ENCODE measurements at places on chromosomes 13 and 19.
A peak's percentile ranks its signal among the peaks of the same experiment; 100 is the strongest.

DNA sequence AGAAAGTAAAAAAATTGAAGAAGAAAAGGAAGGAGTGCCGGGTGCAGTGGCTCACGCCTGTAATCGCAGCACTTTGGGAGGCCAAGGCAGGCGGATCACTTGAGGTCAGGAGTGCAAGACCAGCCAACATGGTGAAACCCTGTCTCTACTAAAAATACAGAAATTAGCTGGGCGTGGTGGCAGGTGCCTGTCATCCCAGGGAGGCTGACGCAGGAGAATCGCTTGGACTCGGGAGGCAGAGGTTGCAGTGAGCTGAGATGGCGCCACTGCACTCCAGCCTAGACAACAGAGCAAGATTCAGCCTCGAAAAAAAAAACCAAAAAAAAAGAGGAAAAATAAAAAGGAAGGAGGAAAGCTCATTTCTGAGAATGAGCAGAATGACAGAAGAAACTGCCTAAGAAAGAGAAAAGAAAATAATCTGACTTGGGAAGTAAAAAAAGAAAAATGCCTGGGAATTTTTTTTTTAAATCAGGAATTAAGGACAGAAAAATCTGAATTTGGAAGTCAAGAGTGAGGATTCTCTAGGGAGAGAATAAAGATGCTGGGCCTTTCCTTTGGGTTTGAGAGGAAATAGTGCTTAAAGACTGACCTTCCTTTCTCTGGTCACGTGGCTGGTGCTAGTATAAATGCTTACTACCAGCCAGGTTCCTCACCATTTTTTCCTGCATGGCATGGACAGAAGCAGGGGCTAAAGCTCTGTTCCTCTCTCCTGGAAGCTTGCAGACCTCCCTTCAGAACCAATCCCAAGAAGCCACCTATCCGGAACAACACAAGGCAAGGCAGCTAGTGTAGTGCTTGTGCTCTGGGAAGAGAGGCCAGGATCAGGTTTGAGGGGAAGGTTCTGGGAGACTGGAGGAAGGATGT lies at the start of gene FFAR2:
FFAR2 (plus strand) TSS at position 652 of the 864 bp plus-strand sequence. CDS start 1,458 bp downstream, outside the sequence.
- H3K36me3 ChIP-seq = no peaks in the 10 kb centered on the region
- H3K4me3 ChIP-seq = no peak within 1 kb of the TSS
- DNase-seq = no peak
- H3K4me1 ChIP-seq = peaks cover 20% of the 10 kb centered on the region
- H3K27ac ChIP-seq = no peak within 1 kb of the TSS

DNA sequence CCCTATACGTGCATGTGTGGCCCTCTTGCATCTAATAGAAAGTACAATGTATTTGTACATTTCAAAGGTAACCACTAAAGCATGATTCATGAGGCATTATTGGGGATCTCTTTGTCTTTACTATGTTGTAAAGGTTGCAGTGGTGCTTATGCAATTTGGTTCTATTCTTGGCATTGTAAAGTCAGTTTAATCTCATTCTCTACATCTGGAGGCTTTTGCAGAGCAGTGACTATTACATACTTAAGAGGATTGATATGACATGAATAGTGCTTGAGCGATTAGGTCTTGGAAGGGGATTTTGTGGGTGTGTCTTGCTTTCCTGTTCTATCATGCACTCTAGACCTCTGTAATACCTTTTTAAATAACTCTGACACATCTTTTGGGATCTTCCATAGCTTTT lies 610.0 kb downstream of the EFNB2 start:
- no peak overlapping the region for H3K27ac ChIP-seq
- no peak overlapping the region for H3K4me3 ChIP-seq
- no peak for DNase-seq
- no peaks in the 10 kb centered on the region for H3K36me3 ChIP-seq
- H3K4me1 ChIP-seq = no peaks in the 10 kb centered on the region

- no peaks in the 10 kb centered on the region for H3K27me3 ChIP-seq
- peaks cover 24% of the 10 kb centered on the region for H3K36me3 ChIP-seq
- H3K27ac ChIP-seq = peak overlapping the region; percentile 94
- peaks cover 60% of the 10 kb centered on the region for H3K4me1 ChIP-seq
- no peak for DNase-seq
Measured at GRCh38 chr13:40981949-40982348, 37.2 kb downstream of the ELF1 start.

- H3K27me3 ChIP-seq = no peaks in the 10 kb centered on the region
- peaks cover 42% of the 10 kb centered on the region for H3K36me3 ChIP-seq
- no peak for DNase-seq
Measured at GRCh38 chr13:113635709-113636108, 22.3 kb downstream of the ATP4B start.

GRCh38 chr19:11404588-11405222 lies 14.4 kb downstream of the RGL3 start:
- DNase-seq = no peak
- no peak overlapping the region for H3K27ac ChIP-seq
- H3K4me3 ChIP-seq = no peak overlapping the region
- H3K4me1 ChIP-seq = peaks cover 6% of the 10 kb centered on the region

GRCh38 chr19:49231804-49232203 lies 74.2 kb downstream of the TRPM4 start:
- no peaks in the 10 kb centered on the region for H3K27me3 ChIP-seq
- H3K36me3 ChIP-seq = no peaks in the 10 kb centered on the region
- peaks cover 9% of the 10 kb centered on the region for H3K4me1 ChIP-seq
- no peak overlapping the region for H3K4me3 ChIP-seq
- no peak for DNase-seq

DNA sequence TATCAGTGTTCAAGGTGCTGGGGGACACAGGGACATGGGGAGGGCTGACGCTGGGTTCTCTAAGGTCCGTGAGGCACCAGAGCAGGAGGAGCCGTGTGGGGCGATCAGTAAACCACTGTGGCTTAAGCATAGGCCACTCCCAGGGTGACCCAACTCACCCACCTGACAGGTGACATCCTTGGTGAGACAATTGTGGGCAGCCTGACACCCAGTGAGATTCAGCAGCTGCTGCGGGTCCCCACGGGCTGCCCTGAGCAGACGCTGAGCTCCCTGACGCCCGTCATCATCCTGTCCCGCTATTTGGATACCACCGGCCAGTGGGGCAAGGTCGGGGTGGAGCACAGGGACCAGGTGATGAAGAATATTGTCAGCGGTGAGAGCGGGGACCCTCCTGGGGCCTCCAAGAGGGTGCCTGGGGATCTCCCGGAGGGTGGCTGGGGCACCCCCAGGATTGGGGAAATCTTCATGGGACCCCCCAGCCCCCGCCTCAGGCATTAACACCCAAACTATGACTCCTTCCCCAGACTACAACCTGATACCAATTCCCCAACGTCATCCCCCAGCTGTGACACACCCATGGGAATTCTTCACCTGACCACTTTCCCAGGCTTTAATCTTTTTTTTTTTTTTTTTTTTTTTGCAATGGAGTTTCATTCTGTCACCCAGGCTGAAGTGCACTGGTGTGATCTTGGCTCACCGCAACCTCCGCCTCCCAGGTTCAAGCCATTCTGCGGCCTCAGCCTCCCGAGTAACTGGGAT lies 33.3 kb upstream of the SHFL start:
- H3K27ac ChIP-seq = no peak overlapping the region
- H3K27me3 ChIP-seq = peaks cover 10% of the 10 kb centered on the region
- H3K4me1 ChIP-seq = peaks cover 5% of the 10 kb centered on the region
- H3K4me3 ChIP-seq = no peak overlapping the region
- no peak for DNase-seq
- H3K36me3 ChIP-seq = peaks cover 4% of the 10 kb centered on the region

GRCh38 chr13:85610024-85610423 lies 189.2 kb downstream of the SLITRK6 start:
- no peaks in the 10 kb centered on the region for H3K27me3 ChIP-seq
- H3K36me3 ChIP-seq = no peaks in the 10 kb centered on the region
- DNase-seq = no peak
- H3K27ac ChIP-seq = no peak overlapping the region

- H3K27ac ChIP-seq = no peak overlapping the region
- H3K27me3 ChIP-seq = peaks cover 2% of the 10 kb centered on the region
- no peaks in the 10 kb centered on the region for H3K36me3 ChIP-seq
- DNase-seq = no peak
Measured at GRCh38 chr19:55304279-55304978, 20.6 kb downstream of the BRSK1 start.

DNA sequence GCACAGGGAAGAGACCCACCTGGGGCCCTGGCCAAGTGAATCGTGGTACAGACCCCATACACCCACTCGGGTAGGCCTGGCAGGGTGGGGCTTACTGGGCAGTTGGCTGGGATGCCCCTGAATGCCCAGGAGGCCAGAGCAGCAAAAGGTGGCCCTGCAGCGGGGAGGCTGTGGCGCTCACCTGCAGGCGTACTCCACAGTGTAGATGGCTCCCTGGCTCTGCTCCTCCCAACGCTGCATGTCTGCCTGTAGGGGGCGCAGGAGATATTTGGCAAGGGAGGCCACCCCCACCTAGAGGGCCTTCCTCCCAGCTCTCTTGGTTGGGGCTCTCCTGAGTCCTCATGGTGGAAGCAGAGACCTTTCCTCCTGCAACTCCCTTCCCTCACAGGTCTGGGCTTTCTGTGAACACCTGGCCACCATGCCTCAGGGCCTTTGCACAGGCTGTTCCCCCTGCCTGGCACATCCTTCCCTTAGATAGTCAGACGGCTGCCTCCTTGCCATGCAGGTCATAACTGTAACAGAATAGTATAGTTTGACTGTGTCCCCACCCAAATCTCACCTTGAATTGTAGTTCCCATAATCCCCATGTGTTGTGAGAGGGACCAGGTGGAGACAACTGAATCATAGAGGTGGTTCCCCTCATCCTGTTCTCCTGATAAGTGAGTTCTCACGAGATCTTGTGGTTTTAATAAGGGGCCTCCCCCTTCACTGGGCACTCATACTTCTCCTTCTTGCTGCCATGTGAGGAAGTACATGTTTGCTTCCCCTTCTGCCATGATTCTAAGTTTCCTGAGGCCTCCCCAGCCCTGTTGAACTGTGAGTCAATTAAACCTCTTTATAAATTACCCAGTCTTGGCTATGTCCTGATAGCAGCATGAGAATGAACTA lies 5.9 kb downstream of the BORCS8 start:
- H3K27ac ChIP-seq = no peak overlapping the region
- peaks cover 26% of the 10 kb centered on the region for H3K36me3 ChIP-seq
- H3K4me1 ChIP-seq = peaks cover 26% of the 10 kb centered on the region
- DNase-seq = peak; percentile 32
- no peak overlapping the region for H3K4me3 ChIP-seq

DNA sequence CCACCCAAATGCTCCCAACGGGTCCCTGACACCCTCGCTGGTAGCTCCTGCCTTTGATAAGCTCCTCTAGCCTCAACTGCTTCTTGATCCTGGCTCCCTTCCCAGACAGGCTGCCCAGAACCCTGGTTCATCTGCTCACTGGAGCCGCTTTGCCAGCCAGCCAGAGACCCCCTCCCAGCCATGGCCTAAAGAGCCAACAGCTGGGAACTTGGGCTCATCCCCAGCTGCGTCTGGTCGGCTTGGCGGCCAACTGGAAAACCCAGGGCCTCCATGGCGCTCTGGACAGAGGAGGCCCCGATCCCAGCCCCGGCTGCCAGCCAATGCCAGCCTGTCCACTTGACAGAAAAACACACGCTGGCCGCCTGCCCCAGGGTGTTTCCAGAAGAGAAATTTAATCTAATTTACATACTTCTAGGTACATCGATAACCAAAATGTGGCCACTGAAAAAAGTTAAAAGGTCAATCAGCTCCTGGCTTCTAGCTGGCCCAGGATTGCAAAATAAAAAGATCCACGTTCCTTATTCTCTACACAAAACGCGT lies 3.0 kb upstream of the AKAP8L start:
- peaks cover 14% of the 10 kb centered on the region for H3K36me3 ChIP-seq
- H3K27me3 ChIP-seq = no peaks in the 10 kb centered on the region
- no peak overlapping the region for H3K27ac ChIP-seq
- H3K4me3 ChIP-seq = no peak overlapping the region

DNA sequence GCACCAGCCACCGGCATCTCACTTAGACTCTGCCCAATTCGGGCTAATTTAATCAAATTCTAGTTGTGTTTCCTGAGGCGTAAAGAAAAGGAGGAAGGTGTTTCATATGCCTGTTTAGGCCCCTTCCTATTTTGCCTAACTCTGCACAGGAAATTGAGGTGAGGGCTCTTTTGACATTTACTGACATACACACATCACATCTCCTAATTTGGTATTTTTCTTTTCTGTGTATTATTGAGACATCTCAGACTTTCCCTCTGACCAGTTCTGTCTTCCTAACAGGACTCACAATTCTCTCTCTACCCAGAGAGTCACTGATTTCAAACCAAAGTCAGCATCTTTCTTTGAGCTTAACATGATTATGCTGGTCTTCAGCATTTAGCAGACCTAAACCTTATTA lies 7.9 kb downstream of the CEACAM3 start:
- H3K27me3 ChIP-seq = peaks cover 6% of the 10 kb centered on the region
- no peaks in the 10 kb centered on the region for H3K36me3 ChIP-seq
- no peak for DNase-seq
- H3K4me3 ChIP-seq = no peak overlapping the region
- peaks cover 28% of the 10 kb centered on the region for H3K4me1 ChIP-seq

- no peak overlapping the region for H3K4me3 ChIP-seq
- no peak overlapping the region for H3K27ac ChIP-seq
- peaks cover 17% of the 10 kb centered on the region for H3K27me3 ChIP-seq
Measured at GRCh38 chr13:112053744-112054615, 13.0 kb upstream of the SOX1 start.

GRCh38 chr13:77291774-77292173 lies 35.1 kb downstream of the MYCBP2 start:
- H3K27me3 ChIP-seq = no peaks in the 10 kb centered on the region
- no peak for DNase-seq
- peaks cover 54% of the 10 kb centered on the region for H3K36me3 ChIP-seq
- no peak overlapping the region for H3K27ac ChIP-seq

DNA sequence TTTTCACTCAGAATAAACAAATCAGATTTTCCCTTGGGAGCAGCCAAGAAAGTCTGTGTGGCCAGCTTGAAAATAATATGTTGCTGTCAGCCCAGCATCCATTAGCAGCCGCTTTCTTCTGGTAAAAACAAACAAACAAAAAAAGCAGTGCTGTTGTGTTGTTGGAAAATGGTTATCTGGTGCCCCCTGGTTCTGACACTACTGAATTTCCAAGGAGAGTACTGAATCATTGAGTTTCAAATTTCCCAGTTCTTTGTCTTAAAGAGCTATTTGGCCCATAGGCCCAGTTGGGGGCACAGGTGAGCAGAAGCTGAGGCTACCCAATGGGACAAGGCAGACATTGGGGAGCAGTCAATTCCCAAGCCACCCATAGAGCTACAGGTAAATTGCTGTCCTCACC lies 995.9 kb downstream of the UQCRFS1 start:
- H3K27me3 ChIP-seq = no peaks in the 10 kb centered on the region
- no peak for DNase-seq
- no peaks in the 10 kb centered on the region for H3K4me1 ChIP-seq
- no peaks in the 10 kb centered on the region for H3K36me3 ChIP-seq

- DNase-seq = peak; percentile 67
- peaks cover 3% of the 10 kb centered on the region for H3K4me1 ChIP-seq
- peak overlapping the region; percentile 69 for H3K27ac ChIP-seq
- H3K36me3 ChIP-seq = peaks cover 14% of the 10 kb centered on the region
- peak overlapping the region; percentile 91 for H3K4me3 ChIP-seq
- no peaks in the 10 kb centered on the region for H3K27me3 ChIP-seq
Measured at GRCh38 chr19:37007587-37008220, 70.5 kb upstream of the ZNF420 start.

DNA sequence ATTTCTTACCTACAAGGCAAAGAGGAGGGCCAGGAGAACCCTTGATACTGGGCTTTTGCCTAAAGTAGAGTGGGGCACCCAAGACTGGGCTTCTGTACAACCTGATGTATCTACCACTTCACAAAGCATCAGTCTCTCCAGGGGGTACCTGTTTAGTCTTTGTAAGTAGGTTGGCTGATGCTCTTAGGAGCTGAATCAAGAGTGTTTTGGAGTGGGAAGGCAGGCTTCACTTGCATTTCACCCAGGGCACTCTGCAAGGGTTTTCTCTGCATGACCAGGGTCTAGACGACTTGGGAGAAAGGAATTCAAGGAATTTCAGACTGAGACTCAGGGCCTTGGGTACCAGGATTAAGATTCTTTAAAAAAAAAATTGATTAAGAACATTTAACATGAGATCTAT lies 361.5 kb downstream of the RFC3 start:
- no peak for DNase-seq
- H3K4me3 ChIP-seq = no peak overlapping the region
- no peak overlapping the region for H3K27ac ChIP-seq
- no peaks in the 10 kb centered on the region for H3K27me3 ChIP-seq
- H3K4me1 ChIP-seq = no peaks in the 10 kb centered on the region
